T-helper 9 cell (primary cell): ENCODE measurements at places on chromosomes 7 and 10.

GRCh38 chr7:18996583-18996982, 120.9 kb downstream of the TWIST1 start:
- no peak for DNase-seq

DNA sequence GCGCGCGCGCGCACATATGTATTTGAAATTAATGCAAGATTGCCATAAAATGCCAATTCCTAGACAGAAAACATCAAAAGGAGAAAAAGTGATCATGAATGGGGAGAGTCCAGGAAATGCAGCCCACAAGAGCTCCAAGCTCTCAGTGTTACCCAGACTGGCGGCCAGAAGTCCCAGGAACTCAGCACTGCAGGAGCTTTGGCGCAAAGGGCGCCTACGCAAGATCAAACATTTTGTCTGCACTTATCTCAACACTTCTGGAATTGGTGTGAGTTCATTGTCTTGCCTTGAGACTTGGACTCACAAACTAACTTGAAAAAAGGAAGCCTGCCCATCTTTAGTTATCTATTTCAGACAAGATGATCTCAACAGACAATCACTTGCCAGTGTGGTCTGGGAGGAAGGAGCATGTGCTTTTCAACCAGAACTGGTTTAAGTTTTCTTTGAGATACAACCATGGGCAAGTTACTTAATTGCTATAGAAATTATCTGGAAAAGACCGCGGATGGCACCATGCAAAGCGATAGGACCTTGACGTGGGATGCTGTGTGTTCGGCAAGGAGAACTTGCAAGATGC, 77.2 kb downstream of the KIAA1549 start:
- no peak for DNase-seq

GRCh38 chr10:31188792-31189406, 130.1 kb upstream of the ZEB1 start:
- DNase-seq, result no peak

GRCh38 chr10:132423966-132424861, 27.2 kb downstream of the PWWP2B start:
- DNase-seq, result no peak

DNA sequence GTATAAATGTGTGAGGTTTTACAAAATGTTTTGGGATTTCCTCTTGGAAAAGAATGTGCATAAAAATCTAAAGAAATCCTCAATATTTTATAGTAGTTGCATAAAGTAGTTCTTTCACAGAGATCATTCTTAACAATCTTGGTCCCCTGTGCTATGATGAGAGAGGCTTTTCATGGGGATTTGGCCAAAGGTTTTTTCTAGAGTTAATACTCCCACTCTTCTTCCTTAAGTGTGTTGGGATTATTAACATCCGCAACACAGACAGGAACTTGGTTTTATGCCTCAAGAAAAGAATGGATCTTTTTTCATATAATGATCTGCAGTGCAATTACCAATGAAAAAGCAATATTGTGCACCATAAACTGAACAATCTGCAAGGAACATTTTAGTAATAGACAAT, 71.5 kb downstream of the AGMO start:
- no peak for DNase-seq

- no peak for DNase-seq
These were observed 36.3 kb downstream of the TRIL start for GRCh38 chr7:28921822-28922221.
